HT1080 (cell line): ENCODE measurements at places on chromosomes 7 and 10.

GRCh38 chr7:101999393-101999792, 182.0 kb downstream of the CUX1 start:
- no peak for DNase-seq

DNA sequence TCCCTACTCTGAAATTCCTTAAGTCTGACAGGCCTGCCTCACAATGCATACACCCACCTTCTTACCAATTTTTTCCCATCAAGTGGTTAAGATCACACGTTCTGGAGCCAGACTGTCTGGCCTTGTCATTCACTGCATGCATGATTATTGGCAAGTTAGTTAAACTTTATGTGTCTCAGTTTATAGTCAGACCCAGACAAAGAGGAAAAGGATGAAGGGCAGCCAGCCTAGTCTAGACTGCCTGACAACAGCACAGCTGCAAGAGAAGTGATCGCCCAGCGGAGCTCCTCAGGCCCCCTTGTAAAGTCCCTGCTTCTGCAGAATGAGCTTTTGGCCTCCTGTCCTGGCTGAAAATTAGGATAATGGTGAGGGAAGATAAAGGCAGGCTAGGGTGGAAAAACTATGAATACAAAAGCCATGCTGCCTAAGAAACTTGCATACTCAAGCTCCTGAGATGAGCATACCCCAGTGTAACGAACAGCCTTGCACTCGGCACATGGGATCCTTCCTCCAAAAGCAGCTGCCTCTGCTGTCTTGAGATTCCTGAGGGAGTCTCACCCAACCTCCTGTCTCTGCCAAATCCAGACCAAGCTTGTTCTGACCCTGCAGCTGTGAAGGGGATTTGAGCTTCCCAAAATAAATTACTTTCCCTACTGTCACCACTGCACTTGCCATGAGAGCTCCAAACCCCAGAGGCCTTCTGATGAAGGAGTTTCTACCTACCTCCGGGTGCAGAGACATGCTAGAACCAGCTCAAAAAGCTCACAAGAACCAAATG, 26.7 kb upstream of the MRLN start:
- no peak for DNase-seq

- no peak for DNase-seq
Observed at GRCh38 chr7:157499835-157500153, 163.0 kb downstream of the DNAJB6 start.

DNA sequence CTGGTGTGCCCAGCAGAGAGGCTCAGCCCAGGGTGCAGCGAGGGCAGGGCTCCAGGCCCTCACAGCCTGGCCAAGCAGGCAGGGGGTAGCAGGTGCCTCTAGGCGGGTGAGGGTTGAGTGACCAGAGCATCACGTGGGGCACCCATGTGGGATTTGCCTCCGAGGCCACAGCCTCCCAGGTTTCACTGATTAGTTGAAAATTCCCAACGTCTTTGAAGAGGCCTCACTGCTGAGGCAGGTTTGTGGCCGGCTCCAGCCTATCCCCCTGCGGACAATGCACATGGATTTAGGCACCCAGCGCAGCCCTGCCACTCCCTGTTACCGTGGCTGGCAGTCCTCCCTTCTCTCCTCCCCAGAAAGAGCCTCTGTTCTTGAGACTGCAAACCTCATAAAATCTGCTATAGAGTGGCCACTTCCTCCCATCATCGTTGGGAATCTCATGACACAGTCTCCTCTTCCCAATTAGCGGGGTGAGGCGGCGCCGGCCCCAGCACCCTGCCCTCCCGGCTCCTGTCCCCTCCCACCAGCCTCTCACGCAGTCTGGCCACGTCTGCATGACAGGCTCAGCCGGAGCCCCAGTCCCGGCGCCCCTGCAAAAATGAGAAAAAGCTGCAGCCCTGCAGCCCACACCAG, 10.8 kb downstream of the MYL10 start:
- DNase-seq, result no peak

DNA sequence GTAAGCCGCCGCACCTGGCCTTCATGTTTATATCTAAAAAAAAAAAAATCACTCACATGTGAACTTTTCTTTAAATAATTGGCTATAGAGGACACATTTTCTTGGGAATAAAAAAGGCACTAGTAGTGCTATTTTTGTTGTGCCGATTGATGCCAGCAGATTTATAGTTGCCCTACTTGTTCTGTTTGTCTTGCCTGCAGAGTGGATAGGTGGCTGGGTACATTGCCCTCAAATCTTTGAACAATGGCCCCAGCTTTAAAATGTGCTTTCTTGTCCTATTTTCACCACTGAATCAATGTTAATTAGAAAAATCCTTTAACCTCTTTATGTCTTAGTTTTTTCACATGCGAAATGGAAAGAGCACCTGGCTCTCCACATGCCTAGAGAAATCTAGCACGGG, 30.1 kb upstream of the ZNRF2 start:
- no peak for DNase-seq

GRCh38 chr10:62430881-62431280, 56.7 kb downstream of the ZNF365 start:
- no peak for DNase-seq

DNA sequence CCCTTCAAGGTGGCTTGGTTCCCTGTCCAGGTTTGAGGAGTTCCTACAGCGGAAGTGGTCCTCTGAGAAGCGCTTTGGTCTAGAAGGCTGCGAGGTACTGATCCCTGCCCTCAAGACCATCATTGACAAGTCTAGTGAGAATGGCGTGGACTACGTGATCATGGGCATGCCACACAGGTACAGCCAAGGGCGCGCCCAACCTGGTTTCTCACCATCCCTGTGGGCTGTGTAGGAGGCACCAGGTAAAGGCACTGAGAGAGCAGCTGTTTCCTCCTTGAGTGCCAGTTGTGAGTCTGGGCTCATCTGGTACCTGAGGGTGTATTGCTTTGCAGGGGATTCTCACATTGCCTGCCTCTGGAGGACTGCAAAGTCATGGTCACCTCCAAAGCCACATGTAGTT, 68.0 kb downstream of the OGDH start:
- no peak for DNase-seq

DNA sequence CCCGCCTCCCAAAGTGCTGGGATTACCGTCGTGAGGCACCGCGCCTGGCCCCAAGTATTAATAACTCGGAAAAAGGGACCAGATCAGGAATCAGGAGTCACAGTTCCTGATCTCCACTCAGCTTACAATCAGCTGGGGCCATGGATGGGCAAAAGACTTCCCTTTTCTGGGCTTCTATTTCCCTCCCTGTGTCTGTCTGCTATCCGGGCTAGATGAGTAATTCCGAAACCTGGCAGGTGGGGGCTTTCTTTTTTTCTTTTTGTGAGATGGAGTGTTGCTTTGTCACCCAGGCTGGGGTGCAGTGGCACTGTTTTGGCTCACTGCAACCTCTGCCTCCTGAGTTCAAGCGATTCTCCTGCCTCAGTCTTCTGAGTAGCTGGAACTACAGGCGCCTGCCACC, 11.6 kb downstream of the RPS24 start:
- no peak for DNase-seq

DNA sequence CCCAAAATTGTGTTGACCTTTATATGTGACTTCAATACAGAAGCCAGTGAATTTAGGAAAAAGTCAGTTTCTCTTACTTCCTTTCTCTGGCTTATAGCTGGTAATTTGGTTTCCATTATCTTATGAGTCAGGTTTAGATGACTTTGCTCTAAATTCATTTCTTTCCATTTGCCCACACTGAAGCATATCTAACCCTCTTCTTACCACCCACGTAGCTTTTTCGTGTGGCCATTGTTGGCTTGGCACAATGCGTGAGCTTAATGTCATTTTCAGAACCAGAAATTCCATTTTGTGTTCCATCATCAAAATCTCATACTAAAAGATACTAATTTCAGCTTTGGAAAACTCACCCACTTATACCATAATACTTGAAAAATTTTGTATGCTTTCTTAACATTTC, 271.2 kb downstream of the INHBA start:
- DNase-seq, result no peak

- DNase-seq, result peak; percentile 36
Observed at GRCh38 chr7:34165927-34166550, 260.7 kb downstream of the BMPER start.

- DNase-seq, result peak; percentile 78
Observed at GRCh38 chr7:131507592-131508331, 48.7 kb downstream of the PODXL start.

DNA sequence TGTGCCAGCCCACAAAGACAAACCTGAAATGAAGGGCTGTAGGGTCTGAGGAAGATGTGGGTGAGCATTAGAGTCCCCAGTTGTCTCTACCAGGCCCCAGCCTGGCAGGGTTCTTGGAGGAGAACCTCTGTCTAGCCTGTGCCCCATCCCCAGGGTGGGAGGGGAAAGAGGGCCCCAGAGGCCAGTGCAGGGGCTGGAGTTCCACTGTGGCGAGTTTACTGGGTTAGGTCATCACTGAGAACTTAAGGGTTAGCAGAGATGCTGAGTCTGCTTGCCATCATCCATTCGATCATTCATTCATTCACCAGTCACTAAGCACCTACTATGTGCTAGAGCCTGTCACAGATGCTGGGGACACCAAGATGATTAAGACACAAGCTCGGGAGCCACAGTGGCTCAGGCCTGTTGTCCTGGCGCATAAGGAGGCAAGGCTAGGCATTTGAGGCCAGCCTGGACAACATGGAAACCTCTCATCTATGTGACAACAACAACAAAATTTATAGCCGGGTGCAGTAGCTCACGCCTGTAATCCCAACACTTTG, 2.6 kb downstream of the ANKRD2 start:
- no peak for DNase-seq

DNA sequence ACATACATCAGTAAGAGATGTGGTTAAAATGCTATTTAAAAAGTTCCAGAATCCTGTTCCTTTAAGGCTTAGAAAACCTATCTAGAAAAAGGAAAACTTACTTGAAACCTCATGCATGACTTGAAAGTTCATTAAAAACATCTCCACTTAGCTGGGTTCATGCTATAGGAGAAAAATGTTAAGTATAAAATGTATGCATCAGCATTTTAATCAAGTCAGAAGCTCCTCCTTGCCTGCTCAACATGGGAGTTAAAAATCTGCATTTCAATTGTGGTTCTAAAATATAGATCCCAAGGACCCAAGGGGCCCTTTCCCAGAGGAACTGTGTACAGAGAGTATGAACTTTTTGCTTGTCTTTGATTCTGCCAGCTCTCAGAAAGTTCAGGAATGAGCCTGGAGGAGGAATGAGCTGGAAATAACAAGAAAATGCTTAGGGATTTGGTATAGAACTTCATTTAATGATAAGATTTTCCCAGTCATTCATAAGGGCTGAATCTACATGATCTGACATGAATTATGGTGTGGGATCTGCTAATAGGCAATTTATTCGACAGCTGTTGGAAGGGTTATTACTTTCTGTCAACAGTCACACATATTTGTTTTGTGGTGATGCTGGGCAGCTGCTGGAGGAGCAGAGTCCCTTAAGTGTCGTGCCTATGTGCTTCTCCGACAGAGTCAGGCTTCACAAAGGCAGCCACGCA, 85.6 kb upstream of the MTPN start:
- DNase-seq, result no peak

DNA sequence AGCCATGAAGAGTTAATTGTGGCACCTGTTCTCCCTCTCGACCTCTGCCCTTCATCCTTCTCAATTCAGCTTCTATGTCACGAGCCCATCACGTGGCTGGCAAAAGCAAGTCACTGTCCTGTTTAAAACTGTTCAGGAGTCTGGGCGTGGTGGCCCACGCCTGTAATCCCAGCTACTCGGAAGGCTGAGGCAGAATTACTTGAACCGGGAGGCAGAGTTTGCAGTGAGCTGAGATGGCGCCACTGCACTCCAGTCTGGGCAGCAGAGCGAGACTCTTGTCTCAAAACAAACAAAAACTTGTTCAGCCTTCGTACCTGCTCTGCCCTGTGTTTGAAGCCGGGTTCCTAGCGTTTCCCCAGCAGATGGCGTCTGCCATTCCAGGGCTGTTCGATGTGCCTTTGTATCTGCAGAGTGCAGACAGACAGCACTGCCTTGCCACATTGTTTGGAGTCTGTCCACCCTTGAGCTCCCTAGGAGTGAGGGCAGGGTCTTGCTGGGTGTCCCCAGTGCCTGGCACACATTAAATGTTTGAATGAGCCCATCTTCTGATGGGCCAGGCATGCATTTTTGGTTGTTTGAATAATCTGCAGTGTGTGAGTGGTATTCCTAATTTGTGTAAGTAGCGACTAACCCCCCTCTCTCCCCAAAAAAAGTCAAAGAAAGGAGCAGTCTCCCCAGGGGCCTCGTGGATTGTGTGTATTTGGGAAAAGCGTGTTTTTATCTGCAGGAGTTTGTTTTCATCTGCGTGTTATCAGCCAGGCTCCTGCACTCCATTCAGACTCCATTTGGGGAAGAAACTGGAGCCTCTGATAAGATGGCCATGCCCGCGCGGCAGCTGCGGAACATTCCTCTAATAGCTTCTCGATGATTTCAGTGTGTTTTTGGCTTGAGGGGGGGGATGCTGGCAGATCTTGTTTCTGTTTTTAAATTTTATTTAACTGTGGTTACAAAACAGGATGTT, 61.2 kb downstream of the DNAJB6 start:
- DNase-seq, result peak; percentile 20

DNA sequence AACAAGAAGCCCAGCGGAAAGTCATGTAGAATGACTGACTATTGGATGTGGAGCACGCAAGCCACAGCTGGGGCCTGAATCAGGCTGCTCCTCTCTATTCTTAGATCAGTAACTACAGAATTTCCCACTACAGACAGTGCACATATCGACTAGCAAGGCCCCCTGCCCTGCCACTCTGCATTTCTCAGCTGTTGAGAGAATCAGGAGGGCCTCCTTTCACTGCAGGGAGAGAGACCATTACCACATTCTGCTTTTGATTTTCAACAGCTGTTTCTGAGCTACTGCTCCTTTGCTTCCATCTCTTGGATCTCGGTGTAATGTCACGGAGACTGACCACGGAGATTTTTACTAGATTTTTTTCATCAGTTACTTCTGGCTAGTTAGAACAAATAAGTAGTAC, 73.8 kb downstream of the PON1 start:
- no peak for DNase-seq

- DNase-seq, result peak; percentile 61
Observed at GRCh38 chr7:80145780-80146422, 11.3 kb downstream of the GNAI1 start.

GRCh38 chr7:20141666-20142065, 75.5 kb downstream of the MACC1 start:
- no peak for DNase-seq

DNA sequence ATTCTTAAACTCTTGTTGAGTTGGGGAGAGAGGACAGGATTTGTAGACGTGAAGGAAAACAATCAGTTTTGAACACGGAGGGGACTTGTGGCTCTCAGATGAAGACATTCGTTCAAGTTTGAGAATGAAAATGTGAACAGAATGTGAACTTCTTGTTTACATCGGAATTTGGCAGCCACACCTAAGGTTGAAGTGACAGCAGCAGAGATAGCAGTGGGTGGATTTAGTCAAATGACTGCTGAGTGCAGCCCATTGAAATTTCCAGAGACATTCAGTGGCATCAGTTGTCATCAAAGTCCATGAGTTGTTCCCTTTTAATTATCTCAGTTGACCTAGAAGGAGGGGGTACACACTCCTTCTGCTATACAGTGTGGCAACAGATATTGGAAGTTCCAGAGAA, 280.0 kb downstream of the SEMA3D start:
- no peak for DNase-seq
